GM13976 (cell line): ENCODE measurements at places on chromosomes 12 and 14.

- no peak for DNase-seq
These were observed 1.1 kb upstream of the ASPG start for GRCh38 chr14:104084251-104085002.

DNA sequence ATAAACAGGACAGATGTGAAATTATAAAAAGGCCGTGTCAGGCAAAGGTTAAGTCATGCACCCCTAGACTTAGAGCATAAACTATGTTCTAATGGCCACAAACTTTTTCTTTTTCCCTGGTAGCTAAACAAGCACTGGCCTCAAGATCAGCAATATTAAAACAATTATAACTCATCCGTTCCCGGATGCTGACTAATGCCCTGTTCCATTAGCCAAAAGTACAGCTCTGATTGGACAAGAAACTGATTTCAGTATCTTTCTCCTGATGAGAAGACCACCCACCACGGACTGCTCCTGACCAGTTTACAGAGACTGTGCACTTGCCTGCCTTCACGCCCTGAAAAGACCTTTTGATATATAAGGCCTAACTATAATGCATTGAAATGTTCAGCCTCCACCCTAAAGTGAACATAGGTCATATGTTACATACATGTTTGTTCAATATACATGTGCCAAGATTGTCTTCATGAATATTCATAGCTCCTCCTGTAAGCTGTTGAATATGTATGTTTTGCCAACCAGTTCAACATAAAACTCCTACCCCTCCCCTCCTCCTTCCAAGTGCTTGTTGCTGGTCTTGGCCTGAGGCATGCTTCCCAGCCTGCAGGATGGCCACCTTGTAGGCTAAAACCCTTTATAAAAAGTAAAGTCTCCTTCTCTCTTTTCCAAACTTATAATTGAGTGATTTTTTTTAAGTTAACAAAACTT lies 162.0 kb downstream of the IPO8 start:
- DNase-seq, result no peak

DNA sequence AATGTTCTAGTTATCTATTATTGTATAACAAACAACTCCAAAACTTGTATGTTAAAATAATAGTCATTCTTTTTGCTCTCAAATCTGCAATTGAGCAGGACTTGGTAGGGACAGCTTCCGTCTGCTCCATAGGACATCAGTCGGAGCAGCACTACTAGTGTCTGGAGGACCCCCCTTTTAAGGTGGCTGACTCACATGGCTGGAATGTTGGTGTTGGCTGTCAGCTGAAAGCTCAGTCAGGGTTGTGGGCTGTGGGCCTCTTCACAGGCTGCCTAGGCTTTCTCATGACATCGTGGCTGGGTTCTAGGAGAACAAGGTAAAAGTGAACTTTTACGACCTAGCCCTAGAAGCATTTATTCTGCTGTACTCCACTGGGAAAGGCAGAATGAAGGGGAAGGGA lies 160.6 kb downstream of the ANO4 start:
- no peak for DNase-seq

GRCh38 chr12:32062881-32063280 lies 43.8 kb upstream of the BICD1 start:
- DNase-seq, result no peak

- no peak for DNase-seq
These were observed 51.6 kb upstream of the RIC8B start for GRCh38 chr12:106722837-106723236.

DNA sequence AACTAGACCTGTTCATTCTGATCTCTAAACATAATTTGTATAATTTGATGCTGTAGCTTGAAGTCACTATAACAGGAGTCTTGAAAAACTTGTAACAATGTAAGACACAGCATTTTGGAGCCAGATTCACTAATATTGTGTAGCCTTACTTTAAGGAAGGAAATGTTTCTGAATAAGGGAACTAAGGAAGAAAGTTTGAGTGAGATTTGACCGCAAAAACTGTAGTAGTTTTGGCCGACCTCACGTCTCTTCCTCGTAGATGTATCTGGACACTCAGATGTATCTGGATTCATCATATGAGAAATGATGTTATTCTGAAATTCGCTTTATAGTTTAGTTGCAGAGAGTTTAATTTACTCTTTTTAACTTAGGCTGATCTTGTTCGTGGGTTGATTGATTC lies 13.9 kb upstream of the DNAH10 start:
- no peak for DNase-seq

- DNase-seq, result no peak
These were observed 185.6 kb downstream of the DACT1 start for GRCh38 chr14:58823312-58823711.

DNA sequence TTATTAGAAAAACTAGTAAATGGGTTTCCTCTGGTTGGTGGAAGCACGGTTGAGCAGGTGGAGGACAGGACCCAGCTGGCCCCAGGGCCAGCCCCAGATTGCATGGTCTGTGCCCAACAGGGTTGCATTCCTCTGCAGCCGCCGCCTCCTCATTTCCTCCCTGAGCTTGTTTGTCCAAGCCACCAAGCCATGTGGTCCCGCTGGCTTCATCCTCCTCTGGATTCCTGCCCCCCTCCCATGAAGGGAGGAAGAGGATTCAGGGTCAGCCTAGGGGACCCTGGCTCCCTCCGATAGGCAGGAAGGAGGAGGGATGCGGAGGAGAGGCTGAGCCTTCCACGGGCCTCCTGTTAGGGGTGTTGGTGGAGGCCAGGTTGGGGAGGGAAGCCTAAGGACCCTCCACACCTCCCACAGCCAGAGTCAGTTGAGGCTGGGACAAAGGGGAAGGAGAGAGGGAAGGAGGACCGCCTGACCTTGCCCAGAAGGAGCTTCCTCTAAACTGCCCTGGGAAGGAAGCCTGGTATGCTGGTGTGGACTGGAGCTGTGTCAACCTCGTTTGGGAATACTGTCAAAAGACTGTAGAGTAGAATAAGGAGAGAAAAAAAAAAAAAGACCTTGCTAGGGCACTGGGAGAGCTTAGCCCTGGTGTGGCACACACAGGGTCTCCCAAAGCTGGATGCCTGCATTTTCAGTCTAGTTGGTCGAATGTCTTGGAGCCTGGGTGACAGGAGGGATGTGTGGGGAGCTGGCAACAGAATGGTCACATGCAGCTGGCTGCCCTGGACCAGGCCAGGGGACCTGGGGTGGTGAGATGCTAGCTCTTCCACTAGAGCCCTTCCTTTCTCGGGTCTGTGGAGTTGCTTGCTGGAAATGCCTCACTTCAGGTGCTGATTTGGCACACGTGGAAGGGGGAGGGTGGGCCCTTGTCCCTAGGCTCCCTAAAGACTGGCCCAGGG lies 42.4 kb downstream of the PLEKHG3 start:
- no peak for DNase-seq

- DNase-seq, result no peak
These were observed 181.5 kb upstream of the KRR1 start for GRCh38 chr12:75692876-75693275.

DNA sequence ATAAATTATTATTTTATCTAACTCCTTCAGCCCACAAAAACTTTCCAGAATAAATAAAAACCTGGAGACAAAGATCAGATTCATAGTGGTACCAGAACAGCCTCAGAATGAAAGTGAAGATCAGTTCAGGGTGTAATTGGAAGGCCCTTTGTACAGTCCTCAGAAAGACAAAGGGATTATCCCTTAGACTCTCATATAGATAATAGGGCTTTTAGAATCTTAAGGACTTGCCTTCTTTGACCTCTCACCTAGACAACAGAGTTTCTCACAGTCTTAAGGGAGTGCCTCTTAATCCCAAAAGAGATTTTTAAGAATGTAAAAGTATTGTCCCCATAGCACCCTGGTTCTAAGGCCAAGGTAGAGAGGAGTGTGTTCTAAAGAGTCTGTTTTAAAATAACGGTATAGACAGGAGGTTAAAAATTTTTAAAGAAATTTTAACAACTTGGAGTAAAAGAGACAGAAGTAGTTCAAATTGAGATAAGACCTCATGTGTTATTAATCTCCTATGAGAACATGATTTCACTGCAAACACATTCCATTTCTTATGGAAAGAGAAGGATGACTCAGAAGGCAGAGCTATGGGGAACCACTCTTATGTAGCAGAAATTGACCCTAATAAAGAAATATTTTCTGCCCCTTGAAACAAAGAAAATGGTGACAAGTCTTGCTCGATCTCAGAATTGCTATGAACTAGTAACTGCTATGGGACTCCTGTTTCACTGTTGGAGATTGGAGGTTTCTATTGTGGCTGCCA lies 24.2 kb upstream of the NOVA1 start:
- DNase-seq, result no peak

DNA sequence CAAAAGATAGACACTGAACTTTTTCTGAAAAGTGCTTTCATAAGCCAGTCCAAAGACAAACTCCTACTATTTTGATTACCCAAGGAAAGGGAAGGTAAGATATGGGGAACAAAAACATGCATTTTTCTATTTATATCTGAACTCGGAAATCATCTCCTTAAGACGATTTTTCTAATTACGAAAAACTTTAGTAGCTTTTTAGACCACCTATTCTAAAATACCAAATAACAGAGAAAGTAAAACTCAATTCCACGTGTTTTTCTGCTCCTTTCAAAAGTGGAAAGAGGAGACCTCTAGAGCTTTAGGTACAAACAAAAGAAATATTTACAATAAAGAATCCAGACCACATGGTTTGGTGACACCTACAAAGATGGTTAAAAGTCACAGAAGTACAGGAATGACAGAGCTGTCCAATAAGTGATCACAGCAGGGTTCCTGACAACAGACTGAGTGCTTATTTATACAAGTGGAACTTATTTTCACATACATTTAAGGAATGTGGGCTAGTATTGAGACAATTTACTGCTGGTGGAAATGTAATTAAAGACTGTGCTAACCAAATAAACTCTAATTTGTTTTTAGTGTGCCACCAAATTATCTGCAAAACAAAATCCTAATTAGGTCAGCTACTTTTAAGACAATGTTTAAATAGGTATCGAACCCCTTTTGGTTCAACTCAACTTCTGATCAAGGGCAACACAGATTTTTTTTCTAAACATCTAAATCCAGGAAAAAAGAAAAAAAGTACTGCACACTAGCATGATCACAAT lies 2.4 kb downstream of the LRIG3 start:
- DNase-seq, result no peak

GRCh38 chr14:93072659-93073357 lies 42.9 kb downstream of the ITPK1 start:
- no peak for DNase-seq

GRCh38 chr14:68401855-68402254 lies 391.0 kb downstream of the ZFP36L1 start:
- peak; percentile 68 for DNase-seq

GRCh38 chr12:71208053-71208685 lies 50.4 kb upstream of the TSPAN8 start:
- DNase-seq, result no peak

- DNase-seq, result no peak
These were observed at the start of gene NYNRIN for GRCh38 chr14:24398653-24399446. NYNRIN (plus strand) TSS chr14:24399003; CDS start chr14:24399247, 244 bp downstream.

DNA sequence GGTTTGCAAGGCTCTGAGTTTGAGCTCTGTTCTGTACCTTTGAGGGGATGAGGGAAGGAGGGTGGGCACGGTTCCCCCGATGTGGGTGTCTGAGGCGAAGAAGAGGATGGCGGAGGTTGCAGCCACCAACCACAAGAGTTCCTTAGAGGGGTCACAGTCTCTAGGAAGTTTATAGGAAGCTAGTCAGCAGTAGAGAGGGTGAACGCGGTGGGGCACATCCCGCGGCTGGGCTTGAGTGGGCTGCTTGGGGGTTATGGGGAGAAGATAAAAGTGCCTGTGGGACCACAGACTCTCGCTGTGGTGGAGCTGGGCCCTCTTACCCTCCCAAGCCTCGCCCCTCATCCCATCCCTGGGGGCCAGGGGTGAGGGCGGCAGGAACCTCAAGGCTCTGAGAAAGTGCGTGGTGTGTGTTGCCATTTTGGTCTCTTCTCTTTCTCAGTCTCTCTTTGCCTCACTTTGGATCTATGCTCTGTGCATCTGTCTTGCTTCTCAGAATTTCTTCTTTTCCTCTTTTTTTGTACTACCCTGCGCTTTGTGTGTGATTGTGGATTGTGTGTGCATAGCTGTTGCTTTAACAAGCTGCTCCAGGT lies 2.7 kb downstream of the CD4 start:
- no peak for DNase-seq

DNA sequence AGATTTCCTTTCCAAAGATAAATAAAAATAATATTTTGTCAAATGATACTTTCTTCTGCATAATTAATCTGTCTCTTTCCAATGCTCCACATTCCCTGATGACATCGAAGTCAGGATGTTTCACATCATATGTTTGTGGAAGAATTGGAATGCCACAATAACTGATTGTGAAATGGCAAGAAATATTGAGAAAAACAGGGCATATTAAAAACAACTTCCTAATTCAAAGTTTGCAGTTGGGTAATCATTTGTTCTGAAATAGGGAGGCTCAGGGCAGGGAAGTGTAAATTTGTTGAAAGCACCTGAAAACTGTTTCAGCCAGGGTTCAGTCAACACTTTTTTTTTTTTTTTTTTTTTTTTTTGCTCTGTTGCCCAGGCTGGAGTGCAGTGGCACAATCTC lies 50.7 kb downstream of the BCAT1 start:
- no peak for DNase-seq

- no peak for DNase-seq
These were observed 23.0 kb downstream of the ZNF410 start for GRCh38 chr14:73909681-73910080.

DNA sequence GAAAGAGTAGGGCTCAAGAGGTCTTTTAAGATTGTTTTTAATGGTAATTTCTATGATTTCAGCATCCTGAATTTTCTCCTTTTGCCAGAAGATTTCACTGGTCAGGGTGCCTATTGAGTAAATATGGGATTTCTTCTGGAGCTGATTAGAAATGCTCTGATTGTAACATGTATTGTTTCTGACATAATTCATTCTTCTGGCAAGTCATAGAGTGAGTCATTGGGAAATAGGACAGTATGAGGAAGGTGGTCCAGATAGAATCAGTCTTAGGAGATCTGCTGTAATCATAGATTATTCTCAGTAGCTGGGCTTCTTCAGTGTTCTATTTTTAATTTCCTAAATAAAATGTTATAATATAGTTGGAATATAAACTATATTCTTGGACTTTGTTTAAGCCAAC lies 182.0 kb upstream of the NAV3 start:
- no peak for DNase-seq

GRCh38 chr12:120784804-120785203 lies 59.2 kb downstream of the ACADS start:
- no peak for DNase-seq
